ENCODE measurements at places on chromosomes 3 and 15. TPM values are rescaled to one million over a fixed set of nuclear protein-coding genes. Genes with fewer than 3 reads are reported as not detected.

DNA sequence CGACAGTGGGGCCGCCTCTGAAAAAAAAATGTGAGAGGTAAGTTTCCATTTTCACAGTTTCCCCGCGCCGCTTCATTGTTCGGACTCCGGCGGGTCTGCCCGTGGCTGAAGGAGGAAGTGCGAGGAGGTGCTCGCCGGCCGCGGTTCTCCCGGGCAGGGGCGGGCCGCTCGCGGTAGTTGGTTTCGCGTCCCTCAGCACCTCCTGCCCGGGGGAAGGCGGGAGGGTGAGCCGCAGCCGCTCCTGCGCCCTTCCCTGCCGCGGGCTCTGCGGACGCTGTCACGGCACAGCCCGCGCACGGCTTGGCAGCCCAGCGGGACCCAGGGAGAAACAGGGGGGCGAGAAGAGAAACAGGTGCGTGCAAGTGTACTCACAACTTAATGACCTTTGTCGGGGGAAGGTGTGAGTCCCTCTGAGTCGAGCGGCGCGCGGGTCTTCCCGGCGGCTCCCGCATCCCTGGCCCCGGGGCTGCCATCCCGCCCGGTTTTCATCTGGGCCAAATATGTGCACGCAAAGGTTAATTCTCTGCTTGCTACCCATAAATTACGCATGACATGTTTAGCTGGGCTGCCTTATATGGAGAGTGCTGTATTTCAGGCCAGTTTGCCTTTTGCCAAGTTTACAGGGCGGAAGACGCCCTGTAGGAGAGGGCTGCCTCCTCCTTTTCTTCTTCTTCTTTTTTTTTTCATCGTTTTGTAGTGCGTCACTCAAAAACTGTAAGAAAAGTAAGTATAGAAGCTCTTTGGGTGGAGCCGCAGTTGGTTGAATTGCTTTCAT is 514 bp downstream of the MBNL1 start:
- H3K27ac ChIP-seq = peak overlapping the region; percentile 97
- H3K27me3 ChIP-seq = no peaks in the 10 kb centered on the region
- peak; percentile 83 for DNase-seq

DNA sequence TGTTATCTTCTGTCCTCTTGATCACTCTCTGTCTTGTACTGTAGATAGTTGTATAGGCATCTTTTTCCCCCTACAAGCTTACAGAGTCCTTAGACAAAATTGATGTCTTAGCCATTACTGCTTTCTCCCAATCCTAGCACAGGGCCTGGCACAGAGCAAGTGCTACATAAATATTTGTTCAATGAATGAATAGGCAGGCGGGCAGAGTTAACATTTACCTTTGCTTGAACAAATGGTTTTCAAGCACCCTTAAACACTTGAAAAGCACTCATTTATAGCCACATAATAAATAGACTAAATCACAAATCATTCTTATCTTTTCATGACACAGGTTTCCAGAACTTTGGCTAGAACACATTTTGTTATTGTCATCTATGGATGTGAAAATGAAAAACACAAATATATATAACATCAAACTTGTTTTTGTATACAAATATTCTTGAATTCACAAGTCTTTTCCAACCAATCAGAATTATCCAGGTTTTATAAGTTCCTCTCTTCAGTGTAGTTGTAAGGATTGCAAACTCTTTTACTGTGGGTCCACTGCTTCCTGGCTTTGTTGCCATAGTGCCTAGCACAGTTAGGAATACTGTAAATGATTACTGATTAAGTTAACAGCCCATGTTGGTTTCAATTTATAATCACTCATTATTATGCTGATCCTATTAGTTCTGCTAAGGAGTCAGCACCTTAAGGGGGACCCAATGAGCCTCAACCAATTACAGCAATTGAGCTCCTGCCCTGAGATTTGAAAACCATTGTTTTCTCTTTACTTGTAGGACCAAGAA is 61.9 kb downstream of the ISL2 start:
- H3K4me1 ChIP-seq = peaks cover 11% of the 10 kb centered on the region
- no peak overlapping the region for H3K27ac ChIP-seq
- no peak for DNase-seq
- H3K4me3 ChIP-seq = no peak overlapping the region

DNA sequence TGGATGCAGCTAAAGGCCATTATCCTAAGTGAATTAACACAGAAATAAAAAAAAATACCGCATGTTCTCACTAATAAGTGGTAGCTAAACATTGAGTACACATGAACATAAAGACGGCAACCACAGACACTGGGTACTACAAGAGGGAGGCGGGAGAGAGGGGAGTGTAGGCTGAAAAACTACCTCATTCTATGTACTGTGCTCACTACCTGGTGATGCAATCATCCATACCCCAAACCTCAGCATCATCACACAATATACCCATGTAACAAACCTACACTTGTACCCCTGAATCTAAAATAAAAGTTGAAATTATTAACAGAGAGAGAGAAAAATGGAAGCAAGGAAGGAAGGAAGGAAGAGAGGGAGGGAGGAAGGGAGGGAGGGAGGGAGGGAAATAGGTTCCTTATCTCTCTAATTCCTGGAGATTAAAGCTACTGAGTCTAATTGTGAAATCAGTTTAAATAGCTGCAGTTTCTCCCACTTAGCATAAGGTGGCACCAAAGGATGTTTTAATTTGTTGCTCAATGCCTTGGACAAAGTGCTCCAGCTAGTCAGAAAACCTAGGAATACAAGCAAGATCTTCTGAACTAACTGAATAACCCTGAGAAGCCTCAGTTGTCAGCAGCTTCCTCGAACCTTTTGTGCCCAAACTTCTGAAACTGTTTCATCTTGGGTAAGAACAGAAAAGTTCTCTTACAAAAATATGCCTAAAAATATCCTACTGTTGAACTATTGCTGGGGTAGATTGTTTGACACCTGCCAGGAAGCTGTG is 79.4 kb upstream of the ATP11B start:
- no peak overlapping the region for H3K27ac ChIP-seq
- H3K4me1 ChIP-seq = peaks cover 24% of the 10 kb centered on the region
- DNase-seq = no peak
- H3K36me3 ChIP-seq = no peaks in the 10 kb centered on the region
- H3K27me3 ChIP-seq = no peaks in the 10 kb centered on the region
- no peak overlapping the region for H3K4me3 ChIP-seq

GRCh38 chr15:77030048-77030927 is 35.4 kb downstream of the PSTPIP1 start:
- peak; percentile 12 for DNase-seq
- no peak overlapping the region for H3K27ac ChIP-seq
- peaks cover 12% of the 10 kb centered on the region for H3K4me1 ChIP-seq
- H3K4me3 ChIP-seq = no peak overlapping the region
- H3K27me3 ChIP-seq = no peaks in the 10 kb centered on the region

- no peaks in the 10 kb centered on the region for H3K36me3 ChIP-seq
- no peak overlapping the region for H3K27ac ChIP-seq
- no peaks in the 10 kb centered on the region for H3K4me1 ChIP-seq
- no peaks in the 10 kb centered on the region for H3K27me3 ChIP-seq
- no peak for DNase-seq
Observed at GRCh38 chr15:35973029-35973428, 427.1 kb upstream of the DPH6 start.

DNA sequence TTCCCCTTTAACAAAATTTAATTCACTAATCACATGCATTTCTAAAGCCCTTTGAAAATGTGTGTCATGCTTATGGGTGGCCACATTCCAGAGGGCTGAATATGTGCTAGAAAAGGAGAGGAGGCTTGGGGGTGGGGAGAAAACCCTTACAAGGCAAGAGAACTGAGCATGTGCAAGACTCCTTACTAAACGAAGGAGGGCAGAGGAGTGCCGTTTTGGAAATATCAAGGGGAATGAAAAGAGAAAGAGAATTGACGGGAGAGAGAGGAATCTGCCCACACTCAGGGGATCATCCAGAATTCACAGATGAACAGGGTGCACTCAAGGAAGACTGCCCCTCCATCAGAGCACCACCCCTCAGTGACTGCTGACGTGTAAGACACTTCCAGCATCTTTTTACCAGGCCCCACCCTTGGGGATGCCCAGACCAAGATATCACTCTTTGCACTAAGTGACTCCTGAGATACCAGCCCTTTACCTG is 37.9 kb upstream of the TSC22D2 start:
- H3K4me3 ChIP-seq = no peak overlapping the region
- no peaks in the 10 kb centered on the region for H3K27me3 ChIP-seq
- H3K27ac ChIP-seq = no peak overlapping the region
- DNase-seq = no peak
- H3K4me1 ChIP-seq = peaks cover 15% of the 10 kb centered on the region

DNA sequence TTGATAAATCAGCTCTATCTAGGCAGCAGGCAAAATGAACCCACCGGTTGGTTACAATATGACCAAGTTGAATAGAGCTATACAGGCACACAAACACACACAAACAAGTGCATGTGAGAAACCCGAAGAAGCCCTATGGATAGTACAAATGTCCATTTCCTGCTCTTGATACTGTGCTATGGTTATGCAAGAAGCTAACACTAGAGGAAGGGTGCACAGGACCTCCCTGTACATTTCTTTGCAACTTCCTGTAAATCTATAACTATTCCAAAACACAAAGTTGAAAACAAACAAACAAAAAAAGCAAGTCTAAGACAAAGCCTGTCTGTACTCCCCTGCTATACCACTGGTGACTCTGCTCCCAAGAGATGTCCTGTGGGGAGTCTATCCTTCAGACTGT is 8.2 kb upstream of the FAM240A start:
- H3K27me3 ChIP-seq = no peaks in the 10 kb centered on the region
- H3K4me3 ChIP-seq = no peak overlapping the region
- no peak overlapping the region for H3K27ac ChIP-seq
- H3K36me3 ChIP-seq = no peaks in the 10 kb centered on the region
- DNase-seq = no peak
- no peaks in the 10 kb centered on the region for H3K4me1 ChIP-seq

- no peaks in the 10 kb centered on the region for H3K36me3 ChIP-seq
- DNase-seq = no peak
- no peak overlapping the region for H3K27ac ChIP-seq
Observed at GRCh38 chr3:133136114-133137041, 98.2 kb downstream of the TMEM108 start.

DNA sequence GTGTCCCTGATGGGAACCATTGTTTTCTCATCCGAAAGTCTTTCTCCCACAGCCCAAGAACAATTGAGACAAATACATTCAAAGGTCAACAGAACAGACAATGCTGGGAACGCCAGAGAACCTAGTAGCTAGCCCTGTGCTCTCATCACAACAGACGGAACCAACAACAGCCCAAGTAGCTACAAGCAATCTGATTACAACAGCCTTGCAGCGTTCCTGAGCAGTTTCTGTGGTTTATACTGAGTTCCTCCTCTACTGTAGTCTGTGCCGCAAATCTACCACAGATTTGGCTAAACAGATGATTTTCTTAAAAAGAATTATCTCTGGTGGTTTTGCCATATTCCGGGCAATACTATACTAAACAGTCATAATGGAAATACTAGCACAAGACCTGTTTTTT is 435.6 kb downstream of the MECOM start:
- no peak for DNase-seq
- H3K27me3 ChIP-seq = no peaks in the 10 kb centered on the region
- H3K27ac ChIP-seq = no peak overlapping the region
- H3K4me3 ChIP-seq = no peak overlapping the region
- H3K36me3 ChIP-seq = no peaks in the 10 kb centered on the region
- H3K4me1 ChIP-seq = no peaks in the 10 kb centered on the region

GRCh38 chr3:15345066-15345607 is 12.8 kb upstream of the SH3BP5 start:
- no peaks in the 10 kb centered on the region for H3K36me3 ChIP-seq
- no peaks in the 10 kb centered on the region for H3K27me3 ChIP-seq
- H3K27ac ChIP-seq = no peak overlapping the region
- no peaks in the 10 kb centered on the region for H3K4me1 ChIP-seq
- no peak overlapping the region for H3K4me3 ChIP-seq

GRCh38 chr3:182092662-182093262 is 381.0 kb downstream of the SOX2 start:
- H3K27me3 ChIP-seq = no peaks in the 10 kb centered on the region
- no peak overlapping the region for H3K27ac ChIP-seq
- H3K4me3 ChIP-seq = no peak overlapping the region
- DNase-seq = no peak
- H3K36me3 ChIP-seq = no peaks in the 10 kb centered on the region
- H3K4me1 ChIP-seq = no peaks in the 10 kb centered on the region

DNA sequence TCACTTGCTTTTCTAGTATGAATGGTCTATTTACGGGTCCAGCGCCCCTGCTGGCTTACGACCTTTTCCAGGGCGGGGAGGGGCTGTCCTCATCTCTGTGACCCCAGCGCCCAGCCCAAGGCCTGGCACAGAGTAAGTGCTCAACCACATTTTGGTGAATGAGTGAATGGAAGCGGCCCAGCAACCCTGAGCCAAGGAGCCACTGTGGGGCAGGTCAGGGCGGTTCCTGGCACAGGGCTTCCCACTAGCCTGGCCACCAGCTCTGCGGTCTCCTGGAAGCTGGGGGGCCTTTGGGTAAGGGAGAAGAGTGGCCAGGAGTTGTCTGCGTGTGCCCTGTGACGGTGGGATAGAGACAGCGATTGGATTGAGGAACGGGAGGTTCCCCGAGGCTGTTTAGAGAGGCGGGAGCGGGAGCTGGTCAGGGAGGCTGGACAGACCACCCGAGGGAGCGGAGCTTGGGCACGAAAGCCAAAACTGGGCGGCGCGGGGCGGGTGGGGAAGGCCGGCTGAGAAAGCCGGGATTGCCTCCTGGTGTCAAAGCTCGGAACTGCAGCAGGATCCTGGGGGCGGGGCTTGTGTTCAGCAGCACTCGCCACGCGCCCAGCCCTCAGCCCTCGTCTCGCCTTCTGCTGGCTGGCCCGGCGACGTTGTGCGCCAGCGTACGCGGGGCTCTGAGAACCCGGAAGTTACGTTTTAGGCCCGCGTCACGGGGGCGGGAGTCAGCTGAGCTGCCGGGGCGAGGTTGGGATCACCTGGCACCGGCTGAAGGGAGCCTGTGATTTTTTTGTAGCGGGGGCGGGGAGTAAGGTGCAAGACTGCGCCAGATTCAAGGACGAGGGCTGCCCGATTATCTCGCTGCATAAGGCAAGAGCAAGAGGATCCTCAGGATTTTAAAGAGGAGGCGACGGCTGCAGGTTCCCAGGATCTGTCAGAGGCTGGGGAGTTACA is at the start of gene VPS18:
VPS18 (plus strand) TSS at position 718 of the 948 bp plus-strand sequence. CDS start 319 bp downstream, outside the sequence.
- DNase-seq = peak; percentile 98
- H3K27ac ChIP-seq = peak within 1 kb of the TSS; percentile 94
- H3K27me3 ChIP-seq = no peaks in the 10 kb centered on the region
- peak within 1 kb of the TSS; percentile 76 for H3K4me3 ChIP-seq
- H3K36me3 ChIP-seq = peaks cover 5% of the 10 kb centered on the region

Gene CPLX3
- not detected for total RNA-seq

Gene FAM219B
- 25.4 TPM for total RNA-seq

Gene ACSBG1
- total RNA-seq = not detected

Gene PPARG
- 5.4 TPM for total RNA-seq

Gene RBP2
- total RNA-seq = not detected

Gene GABRB3
- 3.6 TPM for total RNA-seq

Gene DCLK3
- not detected for total RNA-seq

Gene MYRIP
- total RNA-seq = 5.2 TPM

Gene SELENOS
- 45.1 TPM for total RNA-seq

Gene LRTM1
- total RNA-seq = not detected
